Naive thymus-derived CD4-positive, alpha-beta T cell (primary cell): ENCODE measurements at places on chromosomes 3 and 15. TPM values are rescaled to one million over a fixed set of nuclear protein-coding genes. Genes with fewer than 3 reads are reported as not detected.

DNA sequence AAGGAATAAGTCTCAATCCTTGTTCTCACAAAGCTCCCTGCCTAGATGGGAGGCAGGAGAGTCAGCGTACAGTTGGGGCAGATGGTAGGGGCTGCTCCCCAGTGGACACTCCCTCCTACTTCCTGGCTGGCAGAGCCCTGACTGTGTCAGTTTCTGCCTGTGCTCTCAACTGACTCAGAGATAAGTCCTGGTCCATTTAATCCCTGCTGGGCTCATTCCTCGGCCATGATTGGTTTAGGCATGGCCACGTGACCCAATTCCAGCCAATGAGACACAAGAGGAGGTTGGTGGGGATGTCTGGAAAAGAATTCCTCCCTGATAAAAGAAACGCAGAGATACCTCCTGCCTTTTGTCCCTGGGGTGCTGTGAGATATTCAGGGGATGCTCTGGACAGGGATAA is 118.1 kb upstream of the SLC6A11 start:
- no peak overlapping the region for H3K4me3 ChIP-seq
- H3K4me1 ChIP-seq: no peaks in the 10 kb centered on the region
- no peaks in the 10 kb centered on the region for H3K36me3 ChIP-seq
- H3K27me3 ChIP-seq: no peaks in the 10 kb centered on the region

DNA sequence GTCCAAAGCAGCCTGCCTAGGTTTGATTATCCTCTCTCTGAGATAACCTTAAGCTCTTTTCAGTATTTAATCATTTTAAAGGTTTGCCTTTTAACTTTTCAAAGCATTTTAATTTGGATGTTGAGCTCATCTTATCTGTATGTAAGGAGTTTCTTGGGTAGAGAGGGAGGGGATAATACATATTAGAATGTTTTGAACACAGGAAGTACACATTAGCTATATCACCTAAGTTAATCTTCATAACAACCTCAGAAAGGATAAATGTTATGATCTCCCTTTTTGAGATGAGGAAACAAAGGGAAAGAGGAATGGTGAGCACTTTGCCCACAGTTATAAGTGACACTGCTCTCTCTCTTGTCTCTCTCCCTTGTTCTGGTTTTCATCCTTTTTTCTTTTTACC is 2.2 kb upstream of the CD47 start:
- H3K4me1 ChIP-seq: peaks cover 35% of the 10 kb centered on the region
- H3K4me3 ChIP-seq: peak overlapping the region; percentile 5
- no peaks in the 10 kb centered on the region for H3K36me3 ChIP-seq
- no peak for DNase-seq
- H3K27me3 ChIP-seq: no peaks in the 10 kb centered on the region
- peak overlapping the region; percentile 100 for H3K27ac ChIP-seq

The PLSCR5 gene
- not detected for polyA plus RNA-seq

The RBP2 gene
- polyA plus RNA-seq: not detected

The DPP8 gene
- polyA plus RNA-seq: 40.2 TPM

The SPINK8 gene
- not detected for polyA plus RNA-seq

The C2CD4B gene
- polyA plus RNA-seq: not detected
